ENCODE measurements at places on chromosomes 6 and 20.

DNA sequence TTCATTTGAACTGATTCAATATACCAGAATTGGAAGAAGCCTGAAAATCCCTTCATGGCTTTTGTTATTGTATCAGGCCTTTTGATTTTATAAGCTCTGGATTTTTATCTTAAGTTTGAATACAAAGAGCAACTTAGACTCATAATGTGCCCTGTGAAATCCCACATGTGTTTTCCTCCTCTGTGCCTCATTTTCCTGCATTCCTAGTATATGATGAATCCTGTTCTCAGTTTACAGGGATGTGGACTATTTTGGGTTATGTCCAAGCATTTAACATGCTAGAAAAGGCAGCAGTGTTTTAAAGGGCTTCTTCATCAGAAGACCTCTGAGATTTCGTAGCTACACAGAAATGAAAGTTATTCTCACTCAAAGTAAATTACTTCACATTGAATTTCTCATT lies 455.0 kb downstream of the RFPL4B start:
- peak; percentile 68 for DNase-seq

- DNase-seq = peak; percentile 53
Measured at GRCh38 chr6:15441215-15441868, 195.5 kb downstream of the JARID2 start.

DNA sequence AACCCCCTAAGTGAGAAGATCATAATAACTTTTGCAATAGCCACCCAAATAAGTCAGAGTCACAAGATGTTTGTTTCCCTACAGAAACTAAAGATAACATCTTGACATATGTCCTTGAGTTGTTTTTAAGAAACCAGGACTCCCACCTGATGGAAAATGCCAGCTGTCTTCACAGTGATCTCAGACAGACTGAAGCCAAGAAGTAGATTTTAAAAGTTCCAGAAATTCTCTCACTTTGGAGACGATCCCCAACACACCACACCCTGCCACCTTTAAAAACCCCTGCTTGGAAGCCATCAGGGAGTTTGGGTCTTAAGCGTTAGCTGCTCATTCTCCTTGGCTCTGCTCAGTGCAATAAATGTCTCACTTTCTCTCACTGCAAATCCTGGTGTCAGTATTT lies 63.0 kb downstream of the GPR6 start:
- DNase-seq = no peak

GRCh38 chr6:143598466-143599080 lies 79.2 kb upstream of the PHACTR2 start:
- no peak for DNase-seq

- peak; percentile 71 for DNase-seq
Measured at GRCh38 chr6:134707342-134708031, 242.4 kb downstream of the ALDH8A1 start.

GRCh38 chr20:49831022-49831769 lies 18.6 kb downstream of the SLC9A8 start:
- DNase-seq = no peak

- no peak for DNase-seq
Measured at GRCh38 chr6:117194271-117194670, 71.1 kb upstream of the VGLL2 start.

DNA sequence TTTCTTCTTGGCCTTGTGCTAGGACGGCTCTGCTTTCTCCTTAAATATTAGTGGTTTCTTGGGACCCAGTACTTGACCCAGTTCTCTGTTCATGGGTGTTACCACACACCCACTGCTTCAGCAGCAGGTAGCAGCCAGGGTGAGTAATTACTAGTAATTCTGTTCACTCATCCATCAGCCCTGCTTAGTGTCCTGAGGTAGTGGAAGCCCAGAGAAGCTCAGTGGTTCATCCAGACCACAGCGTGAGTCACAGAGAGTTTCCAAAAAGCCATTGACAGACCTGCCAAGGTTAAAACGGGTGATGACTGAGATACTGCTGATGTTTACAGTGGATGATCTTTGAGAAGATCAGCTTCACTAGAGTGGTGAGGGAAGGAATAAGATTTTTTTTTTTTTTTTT lies 51.7 kb upstream of the HINT3 start:
- DNase-seq = peak; percentile 98

DNA sequence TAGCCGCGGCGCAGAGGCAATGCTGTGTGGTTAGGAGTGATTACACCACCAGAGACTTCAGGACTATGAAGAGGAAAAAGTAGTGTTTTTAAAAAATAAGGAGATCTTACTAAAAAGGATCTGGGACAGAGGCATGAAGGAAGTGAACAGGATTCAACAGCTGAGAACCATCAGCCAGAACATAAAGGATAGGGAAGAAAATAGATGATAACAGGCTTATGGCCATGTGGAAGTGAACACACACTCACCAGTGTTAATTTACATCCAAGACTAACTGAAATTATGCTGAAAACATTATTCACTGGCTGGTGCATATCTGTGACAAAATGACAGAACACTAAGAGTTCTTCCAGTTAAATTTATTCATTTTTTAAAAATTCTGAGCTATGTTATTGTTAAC lies 47.5 kb upstream of the BCLAF1 start:
- DNase-seq = no peak

GRCh38 chr6:35051396-35051795 lies 89.7 kb downstream of the TCP11 start:
- DNase-seq = no peak

DNA sequence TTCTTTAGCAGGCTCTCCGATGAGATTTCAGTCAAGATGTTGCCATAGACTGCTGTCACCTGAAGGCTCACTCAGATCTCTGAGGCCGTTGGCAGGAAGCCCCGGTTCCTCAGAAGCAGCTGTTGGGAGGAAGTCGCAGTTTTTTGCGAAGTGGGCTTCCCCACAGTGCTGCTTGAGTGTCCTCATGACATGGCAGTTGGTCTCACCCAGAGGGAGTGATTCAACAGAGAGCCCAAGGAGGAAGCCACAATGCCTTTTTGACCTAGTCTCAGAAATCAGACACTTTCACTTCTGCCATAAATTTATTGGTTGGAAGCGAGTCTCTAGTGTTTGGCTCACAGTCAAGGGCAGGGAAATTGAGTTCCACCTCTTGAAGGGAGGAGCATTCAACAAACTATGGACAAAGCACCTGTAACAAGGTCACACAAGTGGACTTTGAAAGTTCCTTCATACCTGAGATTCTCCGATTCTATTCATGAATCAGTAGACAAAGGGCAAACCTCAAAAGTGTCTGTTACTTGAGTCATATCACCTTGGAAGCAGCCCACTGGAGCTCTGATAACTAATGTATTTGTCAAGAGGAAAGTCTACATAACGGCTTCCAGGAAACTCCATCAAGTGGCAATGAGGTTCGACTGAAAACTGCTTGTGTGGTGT lies 208.3 kb downstream of the TASP1 start:
- DNase-seq = peak; percentile 99

DNA sequence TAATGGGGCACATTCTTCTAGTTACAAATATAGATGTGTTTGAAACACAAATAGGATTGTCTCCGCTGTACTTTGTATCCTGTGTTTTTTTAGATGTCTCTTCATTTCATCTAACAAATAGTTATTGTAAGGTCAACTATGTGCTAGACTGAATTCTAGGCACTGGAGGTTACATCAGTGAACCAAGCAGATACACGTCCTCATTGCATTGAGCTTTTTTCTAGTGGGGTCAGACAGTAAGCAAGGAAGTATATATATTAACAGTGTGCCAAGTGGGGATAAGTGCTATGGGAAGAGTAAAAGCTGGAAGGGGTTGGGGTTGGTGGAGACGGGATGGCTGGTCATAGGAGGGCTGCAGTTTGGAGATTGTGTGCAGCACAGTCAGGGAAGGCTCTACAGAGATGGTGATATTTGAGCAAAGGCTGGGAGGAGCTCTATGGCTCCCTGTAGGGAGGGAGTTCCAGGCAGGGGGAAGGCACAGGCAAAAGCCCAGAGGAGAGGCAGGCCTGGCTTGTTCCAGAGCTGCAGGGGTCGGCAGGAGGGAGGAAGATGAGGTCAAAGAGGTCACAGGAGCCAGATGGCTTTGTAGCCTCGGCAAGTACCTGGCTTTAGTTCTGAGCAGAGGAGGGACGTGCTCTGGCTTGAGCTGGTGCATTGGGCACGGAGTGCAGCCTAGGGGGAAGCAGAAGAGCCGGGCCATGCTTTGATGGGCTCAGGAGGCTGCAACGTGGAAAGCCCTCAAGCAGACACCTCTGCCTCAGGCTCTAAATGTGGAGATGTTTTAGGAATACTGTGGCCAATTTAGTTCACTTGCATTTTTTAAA lies 152.3 kb downstream of the ZDHHC14 start:
- no peak for DNase-seq

DNA sequence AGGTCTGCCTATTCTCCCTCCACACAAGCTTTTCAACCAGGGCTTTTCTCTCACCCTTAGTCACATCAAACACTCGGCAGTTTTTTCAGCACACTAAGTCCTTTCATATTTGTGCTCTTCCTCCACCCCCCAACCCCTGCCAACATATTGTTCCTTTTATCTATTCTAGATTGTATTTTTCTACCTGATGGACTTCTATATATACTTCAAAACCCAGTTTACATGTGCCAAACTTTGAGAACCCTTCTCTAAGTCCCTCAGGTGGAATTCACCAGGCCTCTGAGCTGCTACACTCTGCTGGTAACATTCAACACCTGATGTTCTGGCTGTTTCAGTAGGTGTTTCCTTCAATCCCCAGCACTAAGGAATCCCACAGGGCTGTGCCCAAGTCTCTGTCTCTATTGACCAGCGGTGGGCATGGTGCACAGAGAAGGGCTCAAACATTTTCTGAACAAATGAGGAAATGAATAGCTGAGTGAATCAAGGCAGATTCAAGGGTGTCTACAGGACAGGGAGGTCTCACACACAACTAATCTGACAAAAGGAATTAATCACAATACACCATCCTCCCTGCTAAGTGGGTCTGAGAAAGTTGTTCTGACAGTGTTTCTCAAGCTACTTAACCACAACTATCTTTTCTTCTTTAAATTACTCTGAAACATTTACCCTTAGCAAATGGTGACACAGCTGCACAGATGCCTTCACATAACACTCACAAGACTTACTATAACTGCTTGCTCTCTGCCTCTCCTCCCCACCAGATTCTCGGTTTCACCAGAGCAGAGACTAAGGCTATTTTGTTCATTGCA lies 166.5 kb downstream of the TSHZ2 start:
- DNase-seq = no peak

DNA sequence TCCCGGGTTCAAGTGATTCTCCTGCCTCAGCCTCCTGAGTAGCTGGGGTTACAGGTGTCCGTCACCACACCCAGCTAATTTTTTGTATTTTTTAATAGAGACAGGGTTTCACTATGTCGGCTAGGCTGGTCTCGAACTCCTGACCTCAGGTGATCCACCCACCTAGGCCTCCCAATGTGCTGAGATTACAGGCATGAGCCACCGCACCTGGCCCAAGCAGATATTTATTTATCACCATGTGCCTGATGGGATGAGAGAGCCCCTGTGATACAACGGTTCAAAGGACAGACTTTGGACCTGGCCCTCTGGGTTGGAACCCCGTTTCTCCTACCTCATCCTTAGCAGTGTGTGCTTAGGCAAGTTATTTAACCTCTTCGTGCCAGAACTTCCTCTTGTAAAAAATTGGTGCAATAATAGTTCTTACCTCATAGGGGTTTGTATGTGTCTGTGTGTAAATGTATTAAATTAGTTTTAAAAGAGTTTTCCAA lies 19.2 kb upstream of the STK38 start:
- DNase-seq = no peak

- no peak for DNase-seq
Measured at GRCh38 chr20:43188861-43189553, 699 bp downstream of the PTPRT start.

GRCh38 chr6:30061858-30062458 lies 893 bp downstream of the POLR1H start:
- DNase-seq = peak; percentile 48

DNA sequence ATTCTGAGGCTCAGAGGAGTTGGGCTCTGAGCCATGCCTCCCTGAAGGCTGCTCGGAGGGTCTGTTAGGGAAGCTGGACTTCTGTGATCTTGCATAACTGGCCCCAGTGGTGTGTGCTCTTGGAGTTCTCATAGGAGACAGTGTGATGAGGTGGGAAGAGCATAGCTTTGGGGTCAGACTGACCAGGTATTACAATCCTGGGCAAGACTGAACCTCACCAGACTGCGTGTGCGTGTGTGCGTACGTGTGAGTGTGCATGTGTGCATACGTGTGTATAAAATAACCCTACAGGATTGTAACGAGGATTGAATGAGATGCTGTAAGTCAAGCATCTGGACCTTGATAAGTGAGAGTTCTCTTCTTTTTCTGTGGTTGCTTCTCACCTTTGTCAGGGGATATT lies 10.0 kb downstream of the BPIFB2 start:
- no peak for DNase-seq

DNA sequence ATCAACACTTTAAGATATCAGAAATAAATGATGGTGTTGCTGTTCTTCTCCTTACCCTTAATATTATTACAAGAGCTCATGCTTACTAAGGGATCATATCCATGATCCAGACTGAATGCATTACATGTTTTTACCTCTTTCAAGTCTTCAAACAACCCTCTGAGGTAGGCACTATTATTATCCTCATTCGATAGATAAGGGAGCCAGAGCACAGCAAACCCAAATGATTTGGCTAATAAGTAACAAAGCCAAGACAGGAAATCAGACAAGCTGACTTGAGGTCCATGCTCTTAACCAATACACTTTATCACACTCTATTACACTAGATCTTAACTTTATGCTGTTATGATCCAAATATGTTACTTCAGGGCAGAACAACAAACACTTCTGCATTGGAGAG lies 145.9 kb downstream of the RALGAPA2 start:
- DNase-seq = peak; percentile 4

DNA sequence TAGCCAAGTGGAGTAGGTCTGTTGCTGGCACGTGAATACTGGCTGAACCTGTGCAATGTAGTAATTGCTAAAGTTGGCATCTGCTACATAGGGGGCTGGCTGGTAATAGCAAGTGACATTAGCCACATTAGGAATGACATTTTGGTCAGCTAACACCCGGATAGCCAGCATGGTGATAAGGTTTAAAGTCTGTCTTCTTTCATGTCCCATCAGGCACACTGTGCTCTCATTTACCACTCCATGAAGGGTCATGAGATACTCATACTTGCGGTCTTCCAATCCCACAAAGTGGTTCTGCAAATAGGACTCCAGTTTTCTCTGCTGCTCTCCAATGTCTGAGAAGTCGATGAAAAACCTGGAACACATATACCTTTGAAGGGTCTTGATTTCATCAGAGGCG lies 2.8 kb downstream of the TENT5A start:
- no peak for DNase-seq

GRCh38 chr20:36672991-36673390 lies 27.0 kb upstream of the SLA2 start:
- no peak for DNase-seq

GRCh38 chr6:120587381-120587780 lies 746.9 kb downstream of the TBC1D32 start:
- no peak for DNase-seq

Data from kidney tubule cell (primary cell).